K562 (cell line): ENCODE measurements at places on chromosomes 3 and 15. TPM values are rescaled to one million over a fixed set of nuclear protein-coding genes. Genes with fewer than 3 reads are reported as not detected.

The TEX55 gene
- total RNA-seq, result not detected in 2 replicates

The ENTPD3 gene
- 0.44 and 0.51 TPM in 2 replicates for total RNA-seq

The DCLK3 gene
- not detected in 2 replicates for total RNA-seq

The ARGFX gene
- not detected in 2 replicates for total RNA-seq

The BTLA gene
- total RNA-seq, result 0.22 TPM in 1 of 2 replicates, not detected in the other

The GREM1 gene
- total RNA-seq, result 0.20 and 0.34 TPM in 2 replicates

The KIF23 gene
- 37.9 and 41.9 TPM in 2 replicates for total RNA-seq

The DZIP1L gene
- 0.44 and 0.65 TPM in 2 replicates for total RNA-seq

The ADAMTS7 gene
- total RNA-seq, result 0.07 and 0.13 TPM in 2 replicates

The SPRED1 gene
- 15.1 and 17.4 TPM in 2 replicates for total RNA-seq

The PLSCR4 gene
- total RNA-seq, result 0.11 and 0.42 TPM in 2 replicates

The GPR149 gene
- not detected in 2 replicates for total RNA-seq

The NR1I2 gene
- total RNA-seq, result 0.18 TPM in 1 of 2 replicates, not detected in the other

The CPNE9 gene
- total RNA-seq, result not detected in 2 replicates

The CCR9 gene
- total RNA-seq, result not detected in 2 replicates

The PP2D1 gene
- not detected in 2 replicates for total RNA-seq

The RASL12 gene
- total RNA-seq, result not detected in 2 replicates

The RBPMS2 gene
- total RNA-seq, result 2.6 and 2.7 TPM in 2 replicates

The ROPN1 gene
- total RNA-seq, result not detected in 2 replicates

The GABRR3 gene
- total RNA-seq, result not detected in 2 replicates

The LRRC31 gene
- total RNA-seq, result not detected in 2 replicates

The FHIT gene
- total RNA-seq, result 6.3 and 10.9 TPM in 2 replicates
